Activated T-helper 1 cell treated with anti-CD3 and anti-CD28 coated beads, Interleukin-2, amount 50 U/mL, for 16 hours (primary cell): ENCODE measurements at places on chromosomes 12 and 14.

GRCh38 chr14:95240859-95241813, 78.6 kb downstream of the CLMN start:
- DNase-seq = no peak

DNA sequence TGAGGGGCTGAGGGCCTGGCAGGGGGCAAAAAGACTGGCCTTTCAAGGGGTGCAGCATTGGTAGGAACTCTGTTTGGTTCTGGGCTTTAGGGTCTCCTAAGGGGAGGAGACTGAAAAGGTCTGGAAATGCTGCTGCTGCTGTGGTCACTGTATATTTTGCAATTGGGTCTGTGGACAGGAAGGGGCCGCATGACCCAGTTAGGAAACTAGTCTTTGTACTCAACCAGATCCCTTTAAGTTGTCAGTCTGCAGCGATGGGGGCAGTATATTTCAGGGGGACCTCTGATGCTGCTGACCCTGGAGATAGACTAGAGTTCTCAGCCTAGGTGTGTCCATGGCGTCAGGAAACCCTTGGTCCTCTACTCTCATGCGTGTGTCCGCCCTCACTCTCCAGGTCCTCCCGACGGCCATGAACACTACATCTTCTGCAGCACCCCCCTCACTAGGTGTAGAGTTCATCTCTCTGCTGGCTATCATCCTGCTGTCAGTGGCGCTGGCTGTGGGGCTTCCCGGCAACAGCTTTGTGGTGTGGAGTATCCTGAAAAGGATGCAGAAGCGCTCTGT, 4.0 kb downstream of the LTB4R start:
- no peak for DNase-seq

GRCh38 chr12:68521848-68522502, 88.7 kb upstream of the RAP1B start:
- no peak for DNase-seq

GRCh38 chr14:20751963-20752562, 6.4 kb downstream of the EDDM3A start:
- DNase-seq = no peak

DNA sequence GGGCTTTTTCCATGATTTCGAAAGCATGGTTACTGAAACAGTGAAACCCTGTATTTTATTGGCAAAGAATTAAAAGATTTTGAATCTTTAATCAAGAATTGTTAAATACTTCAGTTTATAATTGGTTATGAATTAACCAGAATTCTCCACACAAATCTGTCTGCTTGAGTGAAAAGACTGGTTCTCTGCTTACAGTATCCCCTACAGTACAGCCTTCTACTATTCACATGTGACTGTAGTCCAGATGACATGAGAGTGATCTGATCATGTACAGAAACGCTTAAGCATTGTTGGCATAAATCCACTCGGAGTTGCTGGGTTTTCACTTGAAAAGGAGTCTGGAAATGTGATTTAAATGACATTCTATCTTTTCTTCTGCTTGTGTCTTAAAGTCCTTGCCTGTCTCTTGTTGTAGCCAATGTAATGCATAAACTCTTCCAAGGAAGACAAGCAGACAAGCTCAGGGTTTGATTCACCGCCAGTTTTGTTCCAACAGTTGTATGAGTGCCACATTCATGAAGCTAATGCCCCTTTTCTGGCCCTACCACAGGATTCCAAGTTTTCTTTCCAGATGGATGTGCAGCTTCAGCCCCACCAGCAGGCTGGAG, 222.0 kb upstream of the LRIG3 start:
- DNase-seq = no peak

DNA sequence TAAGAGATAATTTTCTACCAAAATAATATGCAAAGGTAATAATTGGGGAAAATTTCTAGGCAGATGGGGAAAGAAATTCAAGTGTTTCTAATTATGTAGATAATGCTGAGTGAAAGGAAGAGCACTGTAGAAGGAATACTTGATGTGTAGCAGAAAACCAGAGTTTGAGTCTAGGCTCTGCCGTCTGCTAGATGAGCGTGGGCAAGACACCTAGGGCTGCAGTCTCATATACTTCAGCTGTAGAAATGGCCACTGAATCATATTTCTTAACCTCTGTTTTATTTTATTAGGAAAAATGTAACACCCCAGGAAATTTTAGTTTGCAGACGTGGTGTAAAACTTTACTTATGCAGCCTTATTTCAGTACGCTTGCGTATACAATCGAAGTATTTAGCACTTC, 59.8 kb upstream of the SLC38A2 start:
- DNase-seq = no peak

GRCh38 chr12:89225808-89226411, 126.4 kb downstream of the DUSP6 start:
- no peak for DNase-seq

GRCh38 chr12:21502164-21502496, 541 bp downstream of the GOLT1B start:
- DNase-seq = peak; percentile 5

DNA sequence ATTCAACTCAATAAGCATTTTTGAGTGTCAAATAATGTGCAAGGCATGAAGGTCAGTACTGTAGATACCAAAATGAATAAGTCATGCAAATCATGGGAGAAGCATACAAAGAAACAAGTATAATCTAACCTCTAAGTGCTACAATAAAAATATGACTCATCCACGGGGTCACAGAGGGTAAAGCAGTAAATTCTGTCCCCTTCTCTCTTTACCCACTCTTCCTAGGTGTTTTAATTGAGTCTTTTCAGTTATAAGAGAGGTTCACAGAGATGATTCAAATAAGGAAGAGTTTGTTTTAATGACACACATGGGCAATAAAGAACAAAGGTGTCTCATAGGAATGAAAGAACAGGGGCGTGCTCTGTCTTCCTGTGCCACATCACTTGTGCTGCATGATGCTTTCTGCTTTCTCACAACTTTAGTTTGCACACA, 71.5 kb upstream of the DAAM1 start:
- no peak for DNase-seq

DNA sequence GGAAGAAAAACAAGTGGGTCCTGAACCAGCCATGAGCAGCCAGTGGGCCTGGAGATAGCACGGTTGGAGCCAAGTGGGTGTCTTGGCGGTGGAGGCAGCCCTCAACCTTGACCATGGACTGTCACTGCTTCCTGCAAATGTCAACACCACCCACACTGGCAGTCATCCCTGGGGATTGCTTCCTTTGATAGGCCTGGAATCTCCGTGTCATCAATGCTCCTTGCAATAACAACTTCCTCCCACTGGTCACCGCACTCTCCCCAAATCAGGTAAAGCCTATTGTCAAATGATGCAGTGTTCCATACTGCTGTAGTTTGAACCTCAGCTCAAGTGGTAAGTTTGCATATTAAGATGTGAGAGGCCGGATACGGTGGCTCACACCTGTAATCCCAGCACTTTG, 129.1 kb downstream of the NTF3 start:
- no peak for DNase-seq

DNA sequence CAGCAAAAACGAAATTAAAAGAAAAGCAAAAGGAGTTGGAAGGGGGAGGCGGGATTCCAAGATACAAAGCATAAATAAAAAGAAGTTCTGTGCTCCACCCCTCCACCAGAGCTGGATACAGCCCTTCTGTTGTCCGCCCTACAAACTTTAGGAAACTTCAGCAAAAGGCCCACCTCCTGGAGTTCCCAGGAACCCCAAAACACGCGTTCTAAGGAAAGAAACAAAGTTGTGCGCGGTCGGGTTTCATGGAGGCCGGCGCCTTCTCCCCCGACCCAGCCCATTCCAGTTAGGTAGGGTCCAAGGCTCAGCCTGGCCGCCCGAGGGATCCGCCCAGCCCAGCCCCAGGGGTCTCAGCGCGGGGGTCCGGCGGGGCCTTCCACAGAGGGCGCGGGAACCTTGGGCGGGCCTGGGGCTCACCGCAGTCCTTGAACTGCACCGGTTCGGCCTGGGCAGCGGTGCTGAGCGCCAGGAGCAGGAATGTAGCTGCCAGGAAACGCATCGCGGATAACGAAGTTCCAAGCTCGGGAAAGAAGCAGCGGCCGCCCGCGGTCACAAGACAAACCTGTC, at the start of gene NPC2:
Gene NPC2, minus strand, starts transcription at position 530 of the 567 bp plus-strand sequence. Its CDS starts 31 bp downstream, at position 499.
- DNase-seq = no peak

- DNase-seq = no peak
Measured at GRCh38 chr14:84646786-84647500, 883.0 kb upstream of the FLRT2 start.

GRCh38 chr12:109033239-109034196, 12.7 kb upstream of the SVOP start:
- no peak for DNase-seq

DNA sequence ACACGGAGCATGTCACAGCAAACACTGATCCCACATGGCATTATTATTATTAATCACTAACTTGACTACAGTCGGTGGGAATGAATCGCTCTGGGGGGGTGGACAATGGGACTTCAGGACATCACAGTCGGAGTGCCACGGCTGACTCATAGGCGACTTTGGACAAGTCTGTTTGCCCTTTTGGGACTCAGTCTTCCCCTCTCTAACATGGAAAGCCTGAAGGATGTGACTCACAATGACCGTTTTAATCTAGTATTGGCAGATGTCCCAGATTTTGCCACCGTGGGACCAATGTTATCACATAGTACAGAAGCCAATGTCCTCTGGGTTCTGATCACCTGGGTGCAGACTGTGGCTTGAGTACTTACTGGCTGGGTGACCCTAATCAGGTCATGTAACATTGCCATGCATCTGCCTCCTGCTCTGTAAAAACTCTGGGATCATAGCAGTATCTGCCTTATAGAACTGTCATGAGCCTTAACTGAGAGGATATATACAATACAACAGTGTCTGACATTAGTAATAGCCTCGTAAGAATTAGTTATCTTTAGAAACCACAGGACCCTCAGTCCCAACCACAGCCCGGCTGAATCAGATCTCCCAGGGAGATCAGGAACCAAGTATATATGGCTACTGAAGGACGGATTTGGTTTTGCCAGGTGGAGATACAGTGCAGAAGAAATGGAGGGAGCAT, 362.6 kb downstream of the BCL11B start:
- no peak for DNase-seq
